ENCODE measurements at places on chromosomes 2 and 18.

DNA sequence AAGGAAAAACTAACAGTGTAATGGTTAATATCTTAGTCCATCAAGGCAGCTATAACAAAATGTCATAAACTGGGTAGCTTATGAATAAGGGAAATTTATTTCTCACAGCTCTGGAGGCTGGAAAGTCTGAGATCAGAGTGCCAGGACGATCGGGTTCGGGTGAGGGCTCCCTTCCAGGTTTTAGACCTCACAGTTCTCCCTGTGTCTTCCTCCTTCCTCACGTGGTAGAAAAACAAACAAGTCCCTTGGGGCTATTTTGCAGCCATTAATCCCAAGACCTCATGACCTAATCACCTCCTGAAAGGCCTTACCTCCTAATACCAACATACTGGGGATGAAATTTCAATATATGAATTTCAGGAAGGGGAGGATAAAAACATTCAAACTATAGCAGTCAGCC lies 455.9 kb downstream of the CNTNAP5 start:
- DNase-seq = no peak

DNA sequence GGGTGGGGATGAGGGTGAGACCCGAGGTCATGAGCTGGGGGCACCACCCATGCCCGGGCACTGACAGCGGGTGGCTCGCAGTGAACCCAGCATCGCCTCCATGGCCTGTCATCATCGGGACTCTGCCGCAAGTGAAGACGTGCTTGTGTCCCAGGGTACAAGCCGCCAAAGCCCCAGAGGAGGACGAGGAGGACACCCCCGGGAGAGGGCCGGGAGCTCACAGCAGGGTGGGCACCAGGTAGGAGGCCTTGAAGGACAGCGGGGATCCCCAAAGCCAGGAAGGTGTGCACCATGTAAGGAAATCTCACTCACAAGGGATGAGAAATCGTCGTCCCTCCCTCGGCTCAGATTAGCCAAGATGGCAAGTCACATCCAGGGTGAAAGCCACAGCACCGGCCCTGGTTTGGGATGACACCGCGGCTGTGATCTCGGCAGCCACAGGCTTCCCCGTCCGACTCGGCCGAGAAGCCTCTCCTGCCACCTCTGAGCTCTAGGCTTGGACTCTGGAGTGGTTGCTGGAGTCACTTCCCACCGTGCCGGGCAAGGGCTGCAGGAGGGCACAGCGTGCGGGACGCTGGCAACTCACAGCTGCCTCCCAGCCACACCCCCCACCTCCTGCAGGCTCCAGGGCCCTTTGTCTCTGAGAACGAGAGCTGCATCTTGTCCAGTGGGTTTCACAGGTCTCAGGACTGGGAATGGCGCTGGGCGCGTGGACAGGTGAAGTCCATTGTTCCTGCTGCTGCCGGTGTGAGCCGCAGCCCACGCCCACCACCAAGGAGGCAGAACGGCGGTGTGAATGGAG lies 81.6 kb upstream of the CTDP1 start:
- DNase-seq = no peak

DNA sequence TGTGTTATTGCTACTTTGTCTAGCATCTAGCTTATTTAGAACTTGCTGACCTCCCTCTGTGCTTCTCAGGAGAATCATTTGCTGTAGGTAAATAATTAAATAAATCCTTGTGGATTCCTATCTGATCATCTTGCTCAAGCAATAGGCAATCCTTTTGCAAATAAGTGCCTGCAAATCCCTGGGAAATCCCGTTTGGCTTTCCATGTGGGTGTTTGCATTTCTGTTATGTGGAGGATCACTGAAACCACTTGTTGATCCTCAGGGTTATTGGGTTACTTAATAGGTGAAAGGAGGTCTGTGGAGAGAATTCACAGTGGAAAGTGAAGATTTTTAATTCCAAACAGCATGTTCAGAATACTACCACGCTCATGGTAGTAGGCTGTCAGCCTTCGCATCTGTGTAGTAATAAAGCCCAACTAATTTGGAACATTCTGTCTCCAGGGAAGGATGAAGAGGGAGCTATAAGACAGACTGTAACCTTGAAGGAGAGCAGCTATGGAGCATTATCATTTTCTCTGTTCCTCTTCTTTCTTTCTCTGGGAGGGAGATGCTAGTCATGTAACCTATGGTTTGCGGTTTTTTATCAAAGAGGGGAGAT lies 72.5 kb downstream of the GULP1 start:
- peak; percentile 9 for DNase-seq

DNA sequence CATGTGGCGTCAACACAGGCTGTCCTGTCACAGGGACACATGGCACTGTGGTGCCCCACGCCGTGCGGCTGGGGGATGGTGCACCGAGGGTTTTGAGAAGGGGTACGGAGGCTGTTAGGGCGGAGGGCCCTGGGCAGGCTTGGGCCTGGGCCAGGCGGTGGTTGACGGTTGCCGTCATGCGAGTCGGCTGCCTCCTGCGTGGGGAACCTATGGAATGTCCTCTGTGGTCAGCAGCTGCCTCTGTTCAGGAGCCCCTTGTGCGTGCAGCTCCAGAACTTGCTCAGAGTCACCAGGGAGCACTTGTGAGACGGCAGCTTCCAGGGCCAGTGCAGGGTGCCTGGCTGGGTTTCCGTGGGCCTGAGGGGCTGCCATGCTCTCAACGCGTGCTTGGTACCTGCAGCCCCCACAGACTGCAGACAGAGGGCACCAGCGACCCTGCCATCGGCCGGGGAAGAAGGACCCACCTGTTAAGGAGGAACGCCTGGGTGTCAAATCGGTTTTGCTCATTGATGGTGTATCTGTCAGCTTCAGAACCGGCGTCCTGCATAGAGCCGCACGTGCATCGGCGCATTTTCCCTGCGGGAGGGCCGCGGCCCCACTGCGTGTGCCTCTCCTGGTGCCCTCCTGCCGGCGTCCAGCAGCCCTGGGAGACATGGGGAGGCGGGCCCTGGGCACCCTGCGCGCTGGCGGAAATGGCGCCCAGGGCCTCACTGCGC lies 10.0 kb upstream of the D2HGDH start:
- DNase-seq = no peak

DNA sequence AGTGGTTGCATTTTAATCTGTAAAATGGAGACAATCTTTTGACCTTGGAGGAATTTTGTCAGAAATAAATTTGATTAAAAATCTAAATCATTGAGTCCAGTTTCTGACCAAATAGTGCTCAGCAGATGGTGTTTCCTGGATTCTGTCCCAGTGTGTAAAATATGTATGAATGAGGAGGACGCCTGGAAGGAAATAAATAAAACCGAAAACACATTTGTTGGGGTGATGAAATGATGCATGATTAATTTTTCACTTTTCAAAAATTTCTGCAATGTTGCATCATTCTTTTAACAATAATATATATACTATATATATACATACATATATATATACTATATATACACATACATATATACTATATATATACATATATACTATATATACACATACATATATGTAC lies 261.1 kb upstream of the TRIB2 start:
- no peak for DNase-seq

DNA sequence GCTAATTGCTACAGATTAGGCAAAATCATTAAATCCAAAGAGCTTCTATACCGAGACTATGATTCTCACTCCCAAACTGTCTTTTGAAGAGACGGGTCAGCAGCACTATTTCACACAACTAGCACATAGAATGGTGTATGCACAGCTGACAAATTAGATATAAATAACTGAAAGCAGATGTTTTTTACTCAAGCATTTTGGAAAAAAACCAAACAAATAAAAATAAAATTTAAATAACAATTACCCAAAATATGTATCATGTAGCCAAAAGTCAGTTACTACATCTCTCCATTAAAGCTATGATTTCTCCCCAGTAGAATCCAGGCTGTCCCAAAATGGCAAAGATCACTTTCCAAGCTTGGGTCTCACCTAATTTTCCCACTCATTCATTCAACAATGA lies 107.9 kb downstream of the TMEM163 start:
- DNase-seq = no peak

DNA sequence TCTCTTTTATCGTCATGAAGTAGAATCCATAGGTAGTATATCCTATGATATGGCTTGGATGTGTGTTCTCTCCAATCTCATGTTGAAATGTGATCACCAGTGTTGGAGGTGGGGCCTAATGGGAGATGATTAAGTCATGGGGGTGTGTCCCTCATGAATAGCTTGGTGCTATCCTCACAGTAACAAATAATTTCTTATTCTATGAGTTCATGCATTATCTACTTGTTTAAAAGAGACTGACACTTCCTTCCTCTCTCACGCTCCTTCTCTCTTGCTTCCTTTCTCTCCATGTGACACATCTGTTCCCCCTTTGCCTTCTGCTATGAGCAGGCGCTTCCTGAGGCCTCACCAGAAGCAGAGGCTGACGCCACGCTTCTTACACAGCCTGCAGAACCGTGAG lies 165.6 kb downstream of the MREG start:
- no peak for DNase-seq

Data from SHP77 (cell line).